ENCODE measurements at places on chromosomes 4 and X.

DNA sequence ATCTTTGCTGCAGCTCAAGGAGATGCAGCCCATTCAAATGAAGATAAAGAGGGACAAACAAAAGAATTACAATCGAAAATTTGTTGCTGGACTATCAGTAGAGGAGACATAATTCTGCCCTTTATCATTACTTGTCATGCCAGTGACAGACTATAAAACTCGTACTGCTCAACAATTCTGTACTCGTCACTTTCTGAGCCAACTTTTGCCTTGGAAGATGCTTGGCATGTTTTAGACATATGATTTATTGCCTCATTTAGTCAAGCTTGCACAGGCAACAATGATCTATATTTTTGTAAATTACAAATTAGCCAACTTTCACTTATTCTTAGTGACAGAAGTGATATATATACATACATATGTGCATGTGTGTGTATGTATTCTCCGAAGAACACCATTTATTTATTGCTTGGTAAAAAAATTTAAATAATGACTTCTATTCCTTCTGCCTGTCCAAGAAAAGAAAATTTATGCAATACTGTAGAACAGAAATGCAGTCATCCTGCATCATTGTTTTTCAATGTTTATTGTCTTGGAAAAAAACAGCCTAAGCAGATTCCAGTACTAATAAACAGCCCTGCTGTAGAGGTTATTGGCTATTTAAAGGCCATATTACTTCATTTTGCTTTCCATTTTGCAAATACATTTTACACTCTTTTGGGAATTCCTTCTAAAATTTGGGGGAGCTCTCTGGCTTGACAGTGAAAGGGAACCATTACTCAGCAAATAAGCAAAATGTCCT is 374.9 kb upstream of the GALNT7 start:
- no peak for DNase-seq

GRCh38 chr4:126678618-126679017 is 954.1 kb upstream of the INTU start:
- DNase-seq: no peak

DNA sequence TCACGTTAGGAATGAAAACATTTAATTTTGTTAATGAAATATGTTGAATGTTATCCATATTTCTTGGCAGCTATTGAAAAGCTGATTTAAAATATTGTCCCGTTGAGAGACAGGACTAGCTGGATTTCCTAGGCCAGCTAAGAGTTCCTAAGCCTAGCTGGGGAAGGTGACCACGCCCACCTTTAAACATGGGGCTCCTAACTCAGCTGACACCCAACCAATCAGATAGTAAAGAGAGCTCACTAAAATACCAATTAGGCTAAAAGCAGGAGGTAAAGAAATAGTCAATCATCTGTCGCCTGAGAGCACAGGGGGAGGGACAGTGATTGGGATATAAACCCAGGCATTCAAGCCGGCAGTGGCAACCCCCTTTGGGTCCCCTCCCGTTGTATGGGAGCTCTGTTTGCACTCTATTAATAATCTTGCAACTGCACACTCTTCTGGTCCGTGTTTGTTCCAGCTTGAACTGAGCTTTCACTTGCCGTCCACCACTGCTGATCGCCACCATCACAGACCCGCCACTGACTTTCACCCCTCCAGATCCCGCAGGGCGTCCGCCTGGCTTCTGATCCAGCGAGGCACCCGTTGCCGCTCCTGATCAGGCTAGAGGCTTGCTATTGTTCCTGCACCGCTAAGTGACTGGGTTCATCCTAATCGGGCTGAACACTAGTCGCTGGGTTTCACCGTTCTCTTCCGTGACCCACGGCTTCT is 308.9 kb downstream of the GLUD2 start:
- no peak for DNase-seq

DNA sequence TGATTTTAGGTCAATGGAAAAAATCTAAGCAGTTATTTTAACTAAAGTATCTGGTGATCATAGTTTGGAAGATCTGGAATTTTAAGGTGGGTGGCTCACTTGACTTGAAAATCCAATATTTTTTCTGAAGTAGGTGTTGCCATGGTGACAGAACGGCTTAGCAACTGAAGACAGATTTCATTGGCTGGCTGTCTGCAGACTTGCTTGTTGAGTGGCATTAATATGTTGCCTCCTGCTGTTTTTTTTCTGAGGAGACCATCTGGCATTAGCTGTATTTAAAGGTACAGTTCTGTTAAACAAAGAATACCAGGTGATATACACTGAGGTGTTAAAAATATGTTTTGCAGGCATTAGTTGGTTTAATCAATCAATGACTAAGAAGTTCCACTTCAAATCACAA is 19.8 kb downstream of the CPE start:
- no peak for DNase-seq

- no peak for DNase-seq
These were observed 35.1 kb downstream of the RPS6KA3 start for GRCh38 chrX:20231598-20231997.

DNA sequence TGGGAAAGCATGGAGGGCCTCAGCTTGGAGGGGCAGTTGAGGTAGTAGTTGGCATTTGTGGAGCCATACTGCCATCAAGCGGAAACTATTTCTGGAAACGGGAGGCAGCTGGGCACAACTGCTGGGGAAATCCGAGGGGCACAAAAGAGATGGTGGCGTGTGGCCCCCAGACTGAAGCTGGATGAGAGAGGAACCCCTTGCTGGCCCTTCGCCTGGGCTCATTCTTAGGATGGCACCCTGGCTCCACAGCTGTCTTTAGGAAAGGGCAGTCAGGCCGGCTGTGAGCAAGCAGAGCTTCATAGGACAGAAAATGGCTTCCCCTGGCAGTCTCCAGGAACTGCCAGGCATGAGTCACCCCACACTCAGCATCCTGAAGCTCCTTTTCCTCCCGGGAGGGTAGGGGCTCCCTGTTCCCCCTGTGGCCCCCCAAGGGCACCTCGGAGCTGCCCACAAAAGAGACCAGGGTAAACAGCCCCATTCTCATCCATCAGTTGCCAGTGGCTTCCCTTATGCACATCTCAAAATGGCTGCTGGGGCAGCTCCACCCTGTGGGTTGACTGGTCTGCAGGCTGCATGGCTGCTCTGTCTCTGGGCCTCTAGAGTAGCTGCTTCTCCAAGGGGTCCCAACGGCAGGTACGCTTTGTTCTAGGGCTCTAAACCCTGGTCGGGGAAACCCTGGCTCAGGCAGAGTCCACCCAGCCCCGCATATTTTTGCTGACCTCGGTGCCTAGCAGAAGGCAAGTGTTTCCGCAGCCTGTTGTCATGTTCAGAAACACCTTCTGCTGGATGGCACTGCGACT is 64.7 kb downstream of the NBDY start:
- no peak for DNase-seq

- DNase-seq: no peak
These were observed 251.6 kb downstream of the QDPR start for GRCh38 chr4:17260166-17260907.

DNA sequence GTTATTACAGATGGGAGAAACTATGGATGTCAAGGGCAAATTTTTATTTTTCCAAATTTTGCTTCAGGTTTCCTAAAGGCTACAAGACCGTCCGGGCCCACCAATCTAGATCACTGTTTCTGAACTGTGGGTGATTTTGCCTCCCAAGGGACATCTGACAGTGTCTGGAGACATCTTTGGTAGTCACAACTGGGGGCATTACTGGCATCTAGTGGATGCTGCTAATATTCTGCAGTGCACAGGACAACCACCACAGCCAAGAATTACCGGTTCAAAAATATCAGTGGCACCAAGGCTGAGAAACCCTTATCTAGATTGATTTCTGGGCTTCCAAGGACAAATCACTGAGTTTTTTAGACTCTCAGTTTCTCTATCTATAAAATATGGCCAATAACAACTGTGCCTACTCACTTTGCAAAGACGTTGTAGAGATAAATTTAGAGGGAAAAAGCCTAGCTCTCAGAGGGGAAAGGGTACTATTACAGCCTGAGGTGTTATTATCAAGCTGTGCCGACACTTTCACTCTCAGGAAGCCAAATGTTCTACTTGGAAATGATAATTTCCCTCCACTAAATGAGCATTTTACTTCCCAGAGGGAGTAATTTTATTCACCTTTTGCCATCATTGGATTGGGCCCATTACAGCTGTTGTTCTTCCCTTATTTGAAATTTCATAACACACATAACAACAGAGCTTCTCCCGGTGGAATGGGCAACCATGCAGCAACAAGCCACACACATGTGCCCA is 442.1 kb downstream of the CENPC start:
- DNase-seq: no peak

DNA sequence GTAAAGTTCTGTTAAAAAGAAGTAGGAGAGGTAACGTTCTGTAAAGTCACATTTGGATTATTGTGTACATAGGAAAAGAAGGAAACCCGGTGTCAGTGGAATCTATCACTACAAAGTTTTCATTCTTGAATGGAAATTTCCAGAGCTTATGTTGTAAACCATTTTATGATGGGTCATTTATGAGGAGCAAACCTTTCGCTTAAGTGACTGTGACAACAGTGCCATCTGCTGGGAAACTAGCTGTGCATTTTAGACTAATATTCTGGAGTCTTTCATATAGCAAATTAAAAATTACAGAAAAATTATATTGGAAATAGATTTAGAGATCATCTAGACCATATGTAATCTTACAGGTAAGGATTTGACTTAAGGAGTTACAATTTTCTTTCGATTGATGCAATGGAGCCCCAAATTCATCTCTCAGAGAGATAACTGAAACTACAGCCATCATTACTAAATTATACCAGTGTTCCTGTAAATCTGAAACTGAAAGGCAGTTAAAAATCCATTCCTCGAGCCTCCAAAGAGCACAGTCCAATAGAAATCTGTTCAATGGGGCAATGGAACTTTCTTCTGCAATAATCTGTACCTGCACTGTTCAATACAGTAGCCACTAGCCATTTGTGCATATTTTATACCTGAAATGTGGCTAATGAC is 26.9 kb downstream of the ASB9 start:
- no peak for DNase-seq

GRCh38 chrX:80807606-80807991 is 2.1 kb downstream of the BRWD3 start:
- DNase-seq: no peak

DNA sequence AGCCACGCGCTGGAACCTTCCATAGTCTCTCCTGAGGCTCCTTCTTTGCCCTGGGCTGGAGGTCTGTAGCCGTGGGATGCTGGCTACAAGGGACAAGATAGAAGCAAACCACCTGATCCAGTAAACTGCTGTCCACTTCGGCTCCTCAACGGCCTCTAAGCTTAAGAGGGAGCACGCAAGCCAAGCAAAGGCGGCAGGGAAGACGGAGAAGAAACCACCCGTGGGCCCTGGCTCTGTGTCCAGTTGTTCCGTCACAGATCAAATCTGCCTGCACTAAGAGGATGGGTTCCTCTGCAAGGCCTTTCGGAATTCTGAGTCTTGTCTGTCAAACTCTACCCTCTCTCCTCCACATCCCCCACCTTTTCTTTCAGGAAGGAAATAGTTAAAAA is 401 bp upstream of the EDNRA start:
- DNase-seq: no peak

DNA sequence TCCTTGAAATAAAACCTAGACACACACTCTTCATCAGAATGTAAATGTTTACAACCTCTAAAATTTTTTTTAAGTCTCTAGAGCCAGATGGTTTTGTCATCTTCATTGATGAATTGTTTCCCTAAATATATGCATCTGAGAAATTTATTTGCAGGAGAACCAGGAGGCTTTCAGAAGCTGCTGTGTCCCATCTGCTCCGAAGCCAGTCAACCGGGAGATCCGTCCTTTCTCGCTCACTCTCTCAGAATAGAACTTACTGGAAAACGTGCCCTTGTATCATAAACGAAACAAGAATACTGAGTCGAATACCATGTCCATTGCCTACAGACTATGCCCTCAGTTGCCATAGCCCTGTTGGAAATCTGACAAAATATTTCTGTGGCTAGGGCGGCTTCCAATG is 103.5 kb downstream of the SLC34A2 start:
- DNase-seq: no peak

DNA sequence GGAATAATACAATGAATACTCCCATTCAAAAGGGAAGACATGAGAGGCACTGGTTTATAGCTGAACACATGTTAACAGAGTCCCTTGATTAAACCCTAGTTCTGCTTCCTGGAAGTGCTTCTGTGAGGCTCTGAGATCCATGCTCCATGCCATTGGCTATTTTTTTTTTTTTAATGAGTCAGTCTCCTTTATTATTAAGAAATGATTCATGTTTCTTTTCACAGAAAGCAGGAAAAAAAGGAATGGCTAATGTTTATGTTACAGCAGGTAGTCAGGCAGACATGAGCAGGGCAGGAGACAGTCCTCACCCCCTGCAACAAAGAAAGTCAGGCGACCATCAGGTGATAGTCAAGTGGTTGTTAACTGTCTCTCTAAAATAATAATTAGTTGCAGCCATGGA is 598.7 kb downstream of the EPHA5 start:
- DNase-seq: no peak

DNA sequence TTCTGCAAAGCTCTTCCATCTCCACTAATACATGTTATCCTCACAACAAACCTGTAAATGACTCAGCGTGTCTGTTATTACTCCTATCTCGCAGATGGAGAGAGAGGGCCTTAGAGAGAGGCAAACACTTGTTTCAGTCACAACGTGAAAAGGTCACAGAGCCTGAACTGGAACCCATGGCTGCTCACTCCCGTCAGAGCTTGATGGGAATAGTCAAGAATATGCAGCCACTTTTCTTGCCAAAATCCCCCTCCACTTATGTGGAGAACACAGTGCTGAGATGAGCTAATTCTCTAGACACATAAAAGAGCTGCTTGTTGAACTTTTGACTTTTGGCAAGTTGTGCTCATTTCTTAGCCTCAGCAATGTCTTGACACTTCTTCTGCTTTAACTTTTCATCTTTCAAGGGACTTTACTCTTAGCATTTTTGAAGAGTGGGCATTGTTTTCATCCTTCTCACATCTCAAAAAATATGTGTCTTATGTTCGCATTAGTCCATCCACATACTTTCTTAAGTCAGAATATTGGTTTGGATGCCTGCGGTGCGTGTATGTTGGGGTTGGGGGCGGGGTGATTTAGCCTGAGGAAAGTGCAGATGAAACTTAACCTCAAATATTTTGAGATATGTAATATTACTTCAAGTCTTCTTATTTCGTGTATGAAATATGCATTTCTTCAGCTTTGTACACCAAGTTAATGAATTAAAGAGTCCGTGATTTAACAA is 69.2 kb downstream of the SYNPO2 start:
- no peak for DNase-seq

DNA sequence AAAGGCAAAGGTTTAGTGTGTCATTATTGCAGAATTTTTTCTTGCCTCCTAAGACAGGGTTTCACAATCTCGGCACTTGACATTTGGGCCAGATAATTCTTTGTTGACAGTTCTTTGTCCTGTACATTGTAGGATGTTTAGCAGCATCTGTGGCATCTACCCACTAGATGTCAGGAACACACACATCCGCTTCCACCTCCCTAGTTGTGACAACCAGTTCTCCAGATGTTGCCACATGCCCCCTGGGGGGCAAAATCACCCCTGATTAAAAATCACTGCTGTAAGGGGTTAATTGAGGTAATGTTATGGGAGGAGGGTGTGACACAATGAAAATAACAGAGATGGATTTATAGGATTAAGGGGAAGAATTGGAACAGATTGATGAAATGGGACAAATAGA is 75.3 kb downstream of the HMGB2 start:
- DNase-seq: no peak

GRCh38 chrX:46152756-46153155 is 392.5 kb downstream of the ZNF674 start:
- DNase-seq: no peak

- DNase-seq: no peak
These were observed 182.2 kb downstream of the AR start for GRCh38 chrX:67726018-67726417.
